Activated CD4-positive, CD25-positive, alpha-beta regulatory T cell treated with anti-CD3 and anti-CD28 coated beads, Interleukin-2, amount 50 U/mL, for 16 hours (primary cell): ENCODE measurements at places on chromosomes 3 and 15.

DNA sequence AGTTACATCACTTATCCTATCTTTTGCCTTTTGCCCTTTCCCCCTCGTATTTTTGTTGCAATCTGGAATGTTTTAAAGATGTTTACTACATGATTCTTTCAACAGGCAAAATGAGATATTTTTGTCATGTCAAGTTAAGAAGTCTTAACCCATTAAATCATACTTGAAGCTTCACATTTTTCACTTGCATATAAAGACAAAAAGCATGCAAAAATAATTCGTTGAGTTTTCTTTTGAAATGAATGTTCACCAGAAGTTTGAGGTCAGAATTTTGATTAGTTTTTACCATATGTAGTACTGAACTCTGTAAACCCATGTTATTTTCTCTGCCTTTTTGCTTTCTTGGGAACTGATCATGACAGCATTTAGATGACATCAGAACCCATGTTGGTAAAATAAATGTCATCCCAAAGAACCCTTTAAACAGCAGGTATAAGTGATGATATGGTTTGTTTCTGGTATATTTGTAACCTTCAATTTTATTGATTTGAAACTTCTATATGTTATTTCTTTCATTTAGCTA is 188.5 kb downstream of the GHSR start:
- DNase-seq: no peak

- DNase-seq: no peak
Measured at GRCh38 chr3:118806423-118806822, 228.2 kb downstream of the IGSF11 start.

- no peak for DNase-seq
Measured at GRCh38 chr15:100338247-100338646, 3.5 kb downstream of the ADAMTS17 start.

DNA sequence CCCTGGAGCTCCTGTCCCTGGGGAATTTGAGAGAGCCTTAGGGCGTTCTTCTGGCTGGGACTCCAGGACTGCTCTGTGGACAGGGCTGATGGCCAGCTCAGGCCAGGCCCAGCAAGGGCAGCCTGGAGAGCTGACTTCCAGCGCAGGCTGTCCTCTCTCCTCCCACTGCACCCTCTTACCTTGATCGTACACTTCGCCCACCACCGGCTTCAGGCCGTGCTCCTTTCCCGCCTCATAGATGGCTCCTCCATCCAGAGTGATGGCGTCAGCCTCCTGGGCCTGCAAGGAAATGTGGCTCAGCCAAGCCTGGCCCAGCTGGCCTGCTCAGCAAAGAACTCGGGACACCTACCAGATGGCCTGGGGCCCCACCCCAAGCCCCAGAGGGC is 3.1 kb downstream of the MELTF start:
- no peak for DNase-seq

GRCh38 chr3:139518926-139519842 is 20.4 kb downstream of the RBP1 start:
- no peak for DNase-seq
